Myocyte (in vitro differentiated cells): ENCODE measurements at places on chromosomes 7 and 10. TPM values are rescaled to one million over a fixed set of nuclear protein-coding genes. Genes with fewer than 3 reads are reported as not detected.
A peak's percentile ranks its signal among the peaks of the same experiment; 100 is the strongest.

TRIL gene
- total RNA-seq, result 0.40 and 0.42 TPM in 2 replicates

DNA sequence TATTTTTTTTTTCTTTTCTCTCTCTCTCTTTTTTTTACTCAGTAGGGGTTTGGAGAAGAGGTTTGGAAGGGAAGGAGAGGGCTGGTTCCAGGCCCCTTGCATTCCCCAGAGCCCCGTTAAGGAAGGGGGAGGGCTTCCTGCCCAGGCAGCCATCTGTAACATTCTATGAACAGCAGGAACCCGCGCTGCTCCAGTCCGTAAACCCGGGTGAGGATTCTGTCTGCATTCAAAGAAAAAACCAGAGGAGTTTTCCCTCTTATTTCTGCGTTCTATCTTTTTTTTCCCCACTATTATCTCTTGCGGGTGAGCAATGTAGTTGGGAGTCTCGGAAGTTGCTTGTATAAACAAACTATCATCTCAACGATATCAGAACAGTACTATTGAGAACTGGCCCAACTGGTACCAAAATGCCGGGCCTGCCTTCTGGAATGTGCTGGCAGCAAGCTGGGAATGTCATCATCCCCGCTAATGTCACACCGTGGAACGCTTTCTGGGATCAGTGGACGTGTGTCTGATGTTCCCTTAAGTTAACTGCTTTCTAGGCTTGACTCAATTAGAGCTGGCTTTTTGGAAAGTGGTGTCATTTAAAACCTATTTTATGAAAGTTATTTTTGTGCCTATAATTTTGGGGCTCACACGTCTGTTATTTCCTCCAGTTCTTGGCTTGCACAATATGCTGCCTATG, 153.1 kb upstream of the MEOX2 start:
- DNase-seq, result peak; percentile 73

SORCS1 gene
- 0.10 TPM in 1 of 2 replicates, not detected in the other for total RNA-seq

GRCh38 chr10:655184-655583, 34.3 kb downstream of the DIP2C start:
- no peak for DNase-seq

DNA sequence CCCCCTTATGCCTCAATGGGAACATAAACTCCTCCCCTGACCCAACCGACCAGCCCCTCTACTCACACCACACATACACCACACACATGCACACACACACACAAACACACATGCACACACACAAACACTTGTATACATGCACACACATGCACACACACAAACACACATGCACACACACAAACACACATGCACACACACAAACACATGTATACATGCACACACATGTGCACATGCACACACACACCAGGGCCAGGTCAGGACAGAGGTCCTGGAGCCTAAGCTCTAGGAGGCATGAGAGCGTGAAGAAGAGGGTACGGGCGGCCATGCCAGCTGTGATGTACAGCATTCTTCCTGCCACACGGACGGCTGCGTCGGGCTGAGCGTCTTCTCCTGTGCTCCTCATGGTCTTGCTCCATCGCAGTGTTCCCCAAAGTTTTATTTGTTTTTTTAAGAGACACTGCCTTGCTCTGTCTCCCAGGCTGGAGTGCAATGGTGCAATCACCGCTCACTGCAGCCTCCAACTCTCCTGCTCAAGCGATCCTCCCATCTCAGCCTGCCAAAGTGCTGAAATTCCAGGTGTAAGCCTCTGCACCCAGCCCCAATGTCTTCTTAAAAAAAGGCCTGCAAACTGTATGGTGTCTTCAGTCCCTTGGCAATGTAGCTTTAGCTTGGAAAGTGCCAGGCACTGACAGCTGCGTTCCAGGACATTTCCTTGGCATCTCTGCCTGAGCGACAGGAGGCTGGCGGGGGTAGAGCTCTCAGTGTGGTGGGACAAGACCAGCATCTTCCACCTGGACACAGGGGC, 38.8 kb upstream of the INPP5A start:
- DNase-seq, result no peak

DNA sequence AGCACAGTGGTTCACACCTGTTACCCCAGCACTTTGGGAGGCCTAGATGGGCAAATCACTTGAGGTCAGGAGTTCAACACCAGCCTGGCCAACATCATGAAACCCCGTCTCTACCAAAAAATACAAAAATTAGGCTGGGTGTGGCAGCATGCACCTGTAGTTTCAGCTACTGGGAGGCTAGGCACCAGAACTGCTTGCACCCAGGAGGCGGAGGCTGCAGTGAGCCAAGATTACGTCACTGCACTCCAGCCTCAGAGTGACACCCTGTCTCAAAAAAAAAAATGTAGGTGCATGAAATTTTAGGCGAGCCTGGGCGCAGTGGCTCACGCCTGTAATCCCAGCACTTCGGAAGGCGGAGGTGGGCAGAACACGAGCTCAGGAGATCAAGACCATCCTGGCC, 9.6 kb downstream of the BCL7B start:
- DNase-seq, result no peak

GRCh38 chr7:25954395-25954794, 197.6 kb upstream of the NFE2L3 start:
- no peak for DNase-seq

GRCh38 chr10:48607356-48608278, 2.7 kb upstream of the ARHGAP22 start:
- DNase-seq, result no peak

ZMYND11 gene
- 71.0 and 72.6 TPM in 2 replicates for total RNA-seq

ELFN1 gene
- total RNA-seq, result not detected in 2 replicates

DNA sequence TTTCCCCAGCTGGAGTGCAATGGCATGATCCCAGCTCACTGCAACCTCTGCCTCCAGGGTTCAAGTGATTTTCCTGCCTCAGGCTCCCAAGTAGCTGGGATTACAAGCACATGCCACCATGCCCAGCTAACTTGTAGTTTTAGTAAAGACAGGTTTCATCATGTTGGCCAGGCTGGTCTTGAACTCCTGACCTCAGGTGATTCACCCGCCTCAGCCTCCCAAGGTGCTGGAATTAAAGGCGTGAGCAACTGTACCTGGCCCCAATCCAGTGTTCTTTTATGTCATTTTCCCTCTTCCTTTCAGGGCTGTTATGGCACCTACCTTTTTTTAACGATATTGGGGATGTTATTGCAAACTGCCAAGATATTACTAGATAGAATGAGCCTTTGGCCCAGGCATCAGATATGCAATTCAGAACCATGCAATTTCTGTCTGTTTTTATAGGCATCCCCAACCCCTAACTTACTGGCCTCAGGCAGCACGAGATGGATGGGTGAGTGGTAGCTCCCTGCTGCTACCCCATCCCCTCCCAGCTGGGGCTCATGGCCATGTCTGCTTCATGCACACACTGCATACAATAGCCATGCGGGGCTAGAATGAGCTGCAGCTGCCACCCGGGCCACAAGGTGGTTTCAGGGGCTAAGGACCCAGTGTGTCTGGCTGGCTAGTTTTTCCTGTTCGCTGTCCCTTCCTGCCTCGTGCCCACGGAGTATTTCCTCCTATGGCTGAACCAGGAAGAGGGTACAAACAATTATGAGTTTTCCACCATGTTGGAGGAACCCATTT, 1080.1 kb upstream of the SORCS1 start:
- no peak for DNase-seq

DNA sequence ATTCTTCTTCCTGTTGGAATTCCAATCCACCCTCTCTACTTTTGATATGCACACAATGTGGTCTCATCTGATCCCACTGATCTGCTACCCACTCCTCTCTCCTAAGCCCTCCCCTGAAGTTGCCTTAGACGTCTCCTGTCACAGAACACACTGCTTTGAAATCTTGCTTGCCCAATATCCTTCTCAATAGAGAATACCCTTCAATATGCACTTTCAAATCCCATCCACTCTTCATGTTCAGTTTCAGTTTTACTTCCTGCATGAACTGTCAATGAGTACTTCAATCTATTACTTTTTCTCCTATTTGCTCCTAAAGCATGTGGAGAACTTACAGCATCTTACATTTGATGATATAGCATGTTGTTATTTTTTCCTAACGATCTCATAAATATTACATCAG, 93.5 kb downstream of the UPF2 start:
- DNase-seq, result no peak

DNA sequence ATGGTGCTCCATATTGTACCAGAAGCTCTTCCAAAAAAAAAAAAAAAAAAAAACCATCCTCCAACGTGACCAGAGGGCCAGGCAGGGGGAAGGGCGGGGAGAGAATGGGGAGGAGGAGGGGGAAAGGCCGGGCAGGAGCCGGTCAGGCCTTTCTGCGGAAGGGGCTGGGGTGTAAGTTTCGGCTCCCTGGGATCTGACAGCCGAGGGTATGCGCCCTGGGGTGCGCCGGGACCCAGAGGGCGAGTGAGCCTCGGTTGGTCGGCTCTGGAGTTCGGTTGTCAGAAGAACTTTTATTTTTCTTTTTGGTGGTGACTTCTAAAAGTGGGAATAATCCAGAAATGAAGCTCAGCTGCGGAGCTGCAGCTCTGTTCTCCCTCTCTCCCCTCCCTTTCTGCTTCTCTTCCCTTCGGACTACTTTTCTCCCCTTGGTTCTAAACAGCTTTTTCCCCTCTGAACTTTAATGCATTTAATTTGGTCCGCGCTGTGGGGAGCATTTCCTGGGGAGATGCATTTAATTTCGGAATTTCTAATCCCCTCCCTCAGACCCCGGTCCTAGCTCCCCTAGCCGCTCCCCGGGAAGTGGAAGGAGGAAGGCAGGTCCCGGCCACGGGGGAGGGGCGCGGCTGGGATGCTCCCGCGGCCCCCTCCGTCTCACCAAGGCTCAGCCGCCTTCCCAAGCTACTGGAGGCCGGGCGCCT, 3.9 kb upstream of the PAX2 start:
- DNase-seq, result no peak

CCDC136 gene
- 4.6 and 5.0 TPM in 2 replicates for total RNA-seq

DNA sequence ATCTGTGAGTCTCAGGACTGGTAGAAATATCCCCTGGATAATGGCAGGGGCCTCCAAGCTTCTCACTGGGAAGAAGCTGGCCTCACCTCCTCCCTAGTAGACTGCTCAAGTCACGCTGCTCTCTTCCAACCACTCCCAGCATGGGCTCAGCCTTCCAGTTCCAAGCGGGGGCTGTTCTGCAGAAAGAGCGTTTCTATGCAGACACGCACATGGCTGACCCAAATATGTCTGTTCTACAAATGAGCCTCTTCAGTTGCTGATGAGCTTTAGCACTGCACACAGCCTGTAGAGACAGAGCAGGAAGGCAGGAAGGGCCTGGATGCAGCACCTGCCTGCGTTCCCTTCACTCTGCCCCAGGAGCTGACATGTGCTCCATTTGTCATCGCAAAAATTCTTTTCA, 523.9 kb upstream of the MGMT start:
- no peak for DNase-seq

MMP21 gene
- not detected in 2 replicates for total RNA-seq

DNA sequence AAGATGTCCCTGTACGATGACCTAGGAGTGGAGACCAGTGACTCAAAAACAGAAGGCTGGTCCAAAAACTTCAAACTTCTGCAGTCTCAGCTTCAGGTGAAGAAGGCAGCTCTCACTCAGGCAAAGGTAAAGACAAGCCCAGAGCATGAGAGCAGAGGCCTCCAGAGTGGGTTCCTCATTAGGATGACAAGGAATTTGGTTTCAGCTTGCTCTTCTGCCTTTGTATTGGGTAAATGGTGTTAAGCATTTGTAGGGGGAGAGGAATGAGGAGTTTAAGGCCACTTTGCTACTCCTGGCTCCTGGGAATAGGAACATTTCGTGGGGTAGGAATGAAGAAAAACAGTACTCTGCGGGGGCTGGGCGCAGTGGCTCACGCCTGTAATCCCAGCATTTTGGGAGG, 8.2 kb downstream of the RBM17 start:
- no peak for DNase-seq

HOXA2 gene
- 0.42 and 0.56 TPM in 2 replicates for total RNA-seq
